ENCODE measurements at places on chromosomes 5 and 9.

GRCh38 chr5:65483546-65484346 is 2.0 kb upstream of the ADAMTS6 start:
- peak; percentile 82 for DNase-seq

DNA sequence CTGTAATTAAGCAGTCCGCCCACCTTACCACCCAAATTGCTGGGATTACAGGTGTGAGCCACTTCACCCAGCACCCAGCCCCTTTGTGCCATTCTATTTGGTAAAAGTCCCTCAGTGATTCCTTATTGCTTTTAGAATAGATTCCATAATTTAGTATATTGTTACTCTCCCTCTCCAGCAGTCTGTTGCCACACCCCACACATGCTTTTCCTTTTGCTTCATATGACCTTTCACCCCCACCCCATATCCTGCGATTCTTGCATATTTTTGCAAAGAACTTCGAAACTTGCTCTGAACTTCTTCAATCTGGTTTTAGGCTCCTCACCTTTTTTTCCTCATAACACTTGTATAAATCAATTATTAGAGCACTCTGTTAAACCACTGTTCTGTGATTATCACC is 100.2 kb downstream of the MTREX start:
- no peak for DNase-seq

DNA sequence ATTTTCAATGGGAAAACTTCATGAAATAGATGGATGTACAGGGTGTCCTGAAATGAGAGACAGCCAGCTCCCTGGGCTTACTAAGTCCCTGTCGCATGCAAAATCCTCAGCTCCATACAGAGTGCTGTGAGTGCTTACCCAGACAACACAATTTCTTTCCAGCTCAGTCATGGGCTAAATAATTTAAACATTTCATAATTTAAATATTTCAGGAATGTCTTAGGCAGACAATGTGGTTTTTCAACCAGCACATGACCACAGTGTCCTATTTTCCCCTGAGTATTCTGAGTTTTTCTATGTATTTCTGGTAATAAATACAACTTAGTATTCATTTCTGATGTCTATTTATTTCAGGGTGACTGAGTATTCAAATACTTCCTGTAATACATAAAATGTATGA is 188.5 kb upstream of the SNX2 start:
- DNase-seq = peak; percentile 34

GRCh38 chr9:34514816-34515215 is 8.0 kb downstream of the ENHO start:
- DNase-seq = no peak

DNA sequence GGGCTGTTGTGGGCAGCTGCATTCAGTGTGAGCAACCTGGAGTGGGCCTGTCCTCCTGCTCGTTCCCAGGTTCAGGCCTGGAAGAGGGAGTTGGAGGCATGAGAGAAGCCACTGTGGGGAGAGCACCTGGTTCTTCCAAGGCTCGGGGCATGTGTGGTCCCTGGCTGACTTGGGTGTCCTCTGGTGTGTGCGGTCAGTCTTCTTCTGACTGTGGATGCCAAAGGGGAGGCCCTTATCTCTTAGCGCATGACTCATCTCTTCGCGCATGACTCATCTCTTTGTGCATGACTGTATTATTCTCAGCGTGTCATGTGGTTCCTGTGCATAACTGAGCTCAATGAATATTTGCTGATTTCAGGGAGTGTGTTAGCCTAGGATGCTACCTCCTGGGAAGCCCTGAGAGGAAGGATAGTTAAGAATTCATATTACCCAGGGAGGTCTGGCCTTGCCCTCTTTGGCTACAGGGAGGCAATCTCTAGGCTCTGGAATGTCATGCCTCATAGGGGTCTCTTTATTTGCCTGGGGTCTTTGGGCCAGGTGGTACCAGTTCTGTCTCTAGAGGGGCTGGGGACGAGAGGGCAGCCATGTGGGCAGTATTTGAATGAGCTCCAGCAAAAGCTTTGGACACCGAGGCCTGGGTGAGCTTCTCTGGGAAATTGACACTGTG is 188.7 kb downstream of the HSPA4 start:
- peak; percentile 96 for DNase-seq

All from astrocyte of the spinal cord (primary cell).